ENCODE measurements at places on chromosomes 6 and 20.

- no peak overlapping the region for H3K27ac ChIP-seq
- no peaks in the 10 kb centered on the region for H3K36me3 ChIP-seq
- H3K4me3 ChIP-seq = no peak overlapping the region
- H3K27me3 ChIP-seq = no peaks in the 10 kb centered on the region
- no peaks in the 10 kb centered on the region for H3K4me1 ChIP-seq
- no peak for DNase-seq
Measured at GRCh38 chr6:47188588-47189021, 121.1 kb downstream of the TNFRSF21 start.

DNA sequence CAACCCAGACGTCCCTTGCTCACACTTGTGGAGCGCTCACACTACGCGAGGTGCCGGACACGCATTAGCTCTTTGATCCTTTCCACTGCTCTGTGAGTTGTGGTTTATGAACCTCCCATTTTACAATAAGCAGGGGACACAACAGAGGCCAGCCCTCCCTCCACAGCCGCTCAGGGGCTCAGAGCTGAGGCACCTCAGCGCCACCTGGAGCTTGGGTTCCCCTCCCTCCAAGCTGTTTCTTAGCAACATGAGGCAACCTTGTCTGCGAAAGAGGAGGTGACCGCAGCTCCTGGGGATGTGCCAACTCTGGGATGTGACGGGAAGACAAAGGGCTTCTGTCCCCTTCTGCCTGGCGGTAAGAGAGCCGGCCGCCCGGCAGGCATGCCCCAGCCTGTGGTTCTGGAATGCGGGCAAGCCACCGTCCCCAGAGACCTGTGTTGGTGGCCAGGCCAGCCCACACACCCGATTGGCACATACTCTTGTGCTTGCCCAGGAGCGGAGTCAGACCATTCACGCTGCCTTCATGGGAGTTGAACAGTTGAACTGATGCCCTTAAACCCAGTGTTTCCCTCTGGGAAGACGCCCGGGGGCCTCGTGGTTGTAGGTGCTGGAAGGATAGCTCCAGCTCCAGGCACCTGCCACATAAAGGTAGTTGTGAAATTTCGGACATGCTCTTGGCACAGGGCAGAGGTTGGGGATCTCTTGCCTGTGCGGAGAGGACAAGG is 44.5 kb downstream of the RBM38 start:
- peaks cover 6% of the 10 kb centered on the region for H3K36me3 ChIP-seq
- H3K27me3 ChIP-seq = no peaks in the 10 kb centered on the region
- H3K27ac ChIP-seq = peak overlapping the region; percentile 52
- no peak overlapping the region for H3K4me3 ChIP-seq
- DNase-seq = peak; percentile 47
- peaks cover 69% of the 10 kb centered on the region for H3K4me1 ChIP-seq

GRCh38 chr6:156880913-156881312 is 103.7 kb downstream of the ARID1B start:
- H3K4me3 ChIP-seq = no peak overlapping the region
- H3K4me1 ChIP-seq = peaks cover 6% of the 10 kb centered on the region
- H3K36me3 ChIP-seq = peaks cover 3% of the 10 kb centered on the region

DNA sequence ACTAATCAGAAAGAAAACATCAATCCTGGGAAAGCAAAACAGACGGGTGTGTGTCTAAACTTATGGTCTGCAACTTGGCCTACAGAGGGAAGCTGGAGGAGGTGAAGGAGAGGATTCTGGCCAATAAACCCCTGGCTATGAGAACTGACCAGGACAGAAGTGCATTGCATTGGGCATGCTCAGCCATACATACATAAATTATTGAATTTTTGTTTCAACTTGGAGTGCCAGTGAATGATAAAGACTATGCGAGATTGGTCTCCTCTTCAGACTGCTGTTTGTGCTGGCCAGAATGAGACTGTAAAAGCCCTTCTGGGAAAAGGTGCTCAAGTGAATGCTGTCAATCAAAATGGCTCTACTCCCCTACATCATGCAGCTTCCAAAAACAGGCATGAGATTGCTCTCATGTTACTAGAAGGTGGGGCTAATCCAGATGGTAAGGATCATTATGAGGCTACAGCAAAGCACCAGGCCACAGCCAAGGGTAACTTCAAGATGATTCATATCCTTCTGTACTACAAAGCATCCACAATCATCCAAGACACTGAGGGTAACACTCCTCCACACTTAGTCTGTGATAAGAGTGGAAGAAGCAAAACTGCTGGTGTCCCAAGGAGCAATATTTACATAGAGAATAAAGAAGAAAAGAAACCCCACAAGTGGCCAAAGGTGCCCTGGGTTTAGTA is 17.4 kb downstream of the ADNP start:
- peaks cover 69% of the 10 kb centered on the region for H3K4me1 ChIP-seq
- peak; percentile 27 for DNase-seq
- H3K36me3 ChIP-seq = peaks cover 47% of the 10 kb centered on the region
- no peaks in the 10 kb centered on the region for H3K27me3 ChIP-seq
- H3K4me3 ChIP-seq = no peak overlapping the region
- H3K27ac ChIP-seq = peak overlapping the region; percentile 63

DNA sequence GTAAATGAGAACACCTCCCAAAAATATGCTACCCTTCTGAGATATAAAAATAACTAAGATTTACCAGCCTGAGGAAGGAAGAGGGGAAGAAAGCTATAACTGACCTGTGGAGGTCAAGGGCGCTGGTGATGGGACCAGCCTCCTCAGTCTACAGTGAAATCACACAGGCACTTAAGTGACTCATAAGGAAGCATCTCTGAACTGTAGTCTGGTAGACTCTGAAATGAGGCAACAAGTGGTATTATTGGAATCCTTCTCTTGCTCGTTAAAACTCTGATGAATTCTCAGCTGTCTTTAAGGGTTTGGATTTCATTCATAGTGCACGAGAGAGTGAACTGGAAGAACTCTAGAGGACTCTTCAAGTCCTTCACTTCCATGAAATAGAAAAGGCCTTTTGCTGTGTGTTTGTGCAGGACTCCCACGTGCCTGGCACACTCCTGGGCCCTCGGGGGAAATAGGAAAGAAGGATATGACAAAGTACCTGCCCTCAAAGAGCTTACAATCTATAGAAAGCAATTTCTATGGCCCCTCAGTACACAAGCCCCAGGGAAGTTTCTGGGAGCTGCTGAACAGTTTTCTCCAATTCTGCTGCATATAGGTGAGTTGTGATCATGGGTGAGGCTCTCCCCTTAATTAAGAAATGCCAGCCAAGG is 231.8 kb upstream of the RREB1 start:
- DNase-seq = no peak
- peaks cover 15% of the 10 kb centered on the region for H3K27me3 ChIP-seq
- H3K27ac ChIP-seq = no peak overlapping the region
- H3K4me1 ChIP-seq = peaks cover 2% of the 10 kb centered on the region
